ENCODE measurements at places on chromosomes 11 and 22. TPM values are rescaled to one million over a fixed set of nuclear protein-coding genes. Genes with fewer than 3 reads are reported as not detected.

DNA sequence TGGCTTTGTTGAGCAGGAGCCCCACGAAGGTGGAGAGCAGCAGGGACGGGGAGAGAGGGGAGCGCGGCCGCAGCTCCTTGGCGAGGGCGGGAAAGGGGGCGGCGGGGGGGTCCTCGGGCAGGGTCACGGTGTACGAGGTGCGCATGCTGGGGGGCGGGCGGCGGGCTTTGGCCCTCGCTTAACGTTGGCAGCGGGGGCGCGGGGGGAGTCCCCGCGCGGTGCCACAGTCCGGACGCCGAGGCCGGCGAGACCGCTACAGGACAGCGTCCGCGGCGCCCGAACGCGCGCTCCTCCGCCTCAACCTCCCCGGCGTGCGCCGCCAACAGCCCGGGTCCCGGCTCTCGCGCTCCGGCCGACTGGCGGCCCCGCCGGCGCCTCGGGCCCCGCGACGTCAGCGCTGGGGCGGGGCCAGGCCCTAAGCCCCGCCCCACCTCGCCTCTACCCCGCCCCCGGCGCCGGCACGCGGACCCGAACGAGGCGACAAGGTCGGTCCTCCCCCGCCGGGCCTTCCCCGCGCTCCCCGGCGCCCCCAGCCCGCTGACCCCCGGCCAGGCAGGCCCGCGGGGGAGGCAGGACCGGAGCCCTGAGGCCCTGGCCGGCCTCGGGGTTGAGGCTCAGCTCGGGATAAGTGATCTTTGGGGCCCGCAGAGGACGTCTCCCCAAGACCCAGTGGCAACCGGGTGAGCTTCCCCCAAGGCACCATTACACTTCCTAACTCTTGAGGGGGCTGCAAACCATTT lies 17.5 kb downstream of the USP2 start:
- H3K4me1 ChIP-seq = peaks cover 13% of the 10 kb centered on the region
- H3K4me3 ChIP-seq = peak overlapping the region; percentile 66
- H3K27ac ChIP-seq = no peak overlapping the region

DNA sequence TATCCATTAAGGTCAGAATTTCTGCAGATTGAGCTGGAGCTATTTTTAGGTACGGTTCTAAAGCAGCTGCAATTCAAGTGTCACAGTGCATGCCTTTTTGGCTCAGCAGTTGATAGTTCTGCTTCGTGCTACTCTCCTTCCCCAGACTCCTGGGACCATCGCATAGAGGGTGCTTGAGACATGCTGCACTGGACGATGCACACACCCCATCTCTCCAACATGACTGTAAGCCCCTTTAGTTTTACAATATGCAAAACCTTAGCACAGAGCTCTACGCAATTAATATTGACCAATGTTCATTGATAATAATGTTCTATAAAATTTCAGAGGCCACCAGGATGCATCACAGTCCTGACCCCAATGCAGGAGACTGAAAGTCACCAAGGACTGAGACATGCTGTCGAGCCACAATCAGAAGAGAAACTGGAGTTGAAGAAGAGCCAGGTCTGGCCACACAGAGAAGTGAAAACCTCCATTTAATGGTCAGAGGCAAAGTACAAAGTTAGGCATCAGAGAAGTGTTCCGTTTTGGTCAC lies 120.9 kb upstream of the ZC3H12C start:
- no peak overlapping the region for H3K4me3 ChIP-seq
- no peak for DNase-seq
- peaks cover 17% of the 10 kb centered on the region for H3K27me3 ChIP-seq
- H3K36me3 ChIP-seq = peaks cover 1% of the 10 kb centered on the region
- H3K4me1 ChIP-seq = peaks cover 21% of the 10 kb centered on the region
- H3K27ac ChIP-seq = no peak overlapping the region

- no peak for DNase-seq
- no peak overlapping the region for H3K27ac ChIP-seq
- no peaks in the 10 kb centered on the region for H3K36me3 ChIP-seq
Observed at GRCh38 chr11:90241414-90241813, 18.6 kb upstream of the CHORDC1 start.

The OR51A7 gene
- not detected for total RNA-seq

DNA sequence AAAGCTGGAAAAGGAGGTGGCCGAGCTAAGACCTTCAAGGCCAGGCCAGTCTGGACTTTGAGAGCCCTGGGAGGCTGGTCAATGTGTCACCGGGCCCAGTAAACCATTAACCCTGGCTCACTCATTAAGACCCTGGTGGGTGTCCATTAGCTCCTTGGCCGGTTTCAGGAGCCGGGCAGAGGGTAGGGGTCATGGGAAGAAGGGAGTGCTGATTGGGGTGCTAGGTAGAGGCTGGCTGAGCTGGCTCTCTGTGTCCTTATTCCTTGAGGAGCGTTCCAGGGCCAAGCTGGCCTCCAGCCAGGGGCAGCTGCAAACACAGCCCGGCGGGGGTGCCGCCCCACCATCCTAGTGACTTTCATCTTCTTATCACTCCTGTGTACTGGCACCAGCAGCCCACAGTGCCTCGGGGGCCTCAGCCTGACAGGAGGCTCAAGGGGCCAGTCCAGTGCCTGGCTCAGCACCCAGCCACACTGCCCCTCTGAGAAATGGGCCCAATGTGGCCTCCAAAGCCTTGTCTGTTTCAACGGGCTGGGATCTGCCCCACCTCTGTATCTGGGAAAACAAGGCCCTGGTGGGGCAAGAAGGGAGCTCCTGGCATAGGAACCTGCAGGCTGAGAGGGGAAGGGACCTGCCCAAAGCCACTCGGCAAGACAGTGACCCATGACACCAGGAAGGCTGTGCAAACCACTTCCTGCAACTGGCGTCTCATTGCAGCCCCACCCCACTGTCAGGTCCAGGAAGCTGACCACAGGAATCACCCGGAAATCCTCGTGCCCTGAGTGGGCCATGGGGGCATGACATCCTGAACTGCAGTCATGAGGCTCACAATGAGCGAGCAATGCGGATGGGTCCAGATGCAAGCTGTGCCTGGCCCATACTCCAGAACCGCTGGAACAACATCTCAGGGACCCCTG lies 15.1 kb upstream of the RGL4 start:
- H3K4me3 ChIP-seq = no peak overlapping the region
- peak overlapping the region; percentile 31 for H3K27ac ChIP-seq
- no peak for DNase-seq
- H3K4me1 ChIP-seq = peaks cover 23% of the 10 kb centered on the region
- H3K36me3 ChIP-seq = peaks cover 4% of the 10 kb centered on the region

DNA sequence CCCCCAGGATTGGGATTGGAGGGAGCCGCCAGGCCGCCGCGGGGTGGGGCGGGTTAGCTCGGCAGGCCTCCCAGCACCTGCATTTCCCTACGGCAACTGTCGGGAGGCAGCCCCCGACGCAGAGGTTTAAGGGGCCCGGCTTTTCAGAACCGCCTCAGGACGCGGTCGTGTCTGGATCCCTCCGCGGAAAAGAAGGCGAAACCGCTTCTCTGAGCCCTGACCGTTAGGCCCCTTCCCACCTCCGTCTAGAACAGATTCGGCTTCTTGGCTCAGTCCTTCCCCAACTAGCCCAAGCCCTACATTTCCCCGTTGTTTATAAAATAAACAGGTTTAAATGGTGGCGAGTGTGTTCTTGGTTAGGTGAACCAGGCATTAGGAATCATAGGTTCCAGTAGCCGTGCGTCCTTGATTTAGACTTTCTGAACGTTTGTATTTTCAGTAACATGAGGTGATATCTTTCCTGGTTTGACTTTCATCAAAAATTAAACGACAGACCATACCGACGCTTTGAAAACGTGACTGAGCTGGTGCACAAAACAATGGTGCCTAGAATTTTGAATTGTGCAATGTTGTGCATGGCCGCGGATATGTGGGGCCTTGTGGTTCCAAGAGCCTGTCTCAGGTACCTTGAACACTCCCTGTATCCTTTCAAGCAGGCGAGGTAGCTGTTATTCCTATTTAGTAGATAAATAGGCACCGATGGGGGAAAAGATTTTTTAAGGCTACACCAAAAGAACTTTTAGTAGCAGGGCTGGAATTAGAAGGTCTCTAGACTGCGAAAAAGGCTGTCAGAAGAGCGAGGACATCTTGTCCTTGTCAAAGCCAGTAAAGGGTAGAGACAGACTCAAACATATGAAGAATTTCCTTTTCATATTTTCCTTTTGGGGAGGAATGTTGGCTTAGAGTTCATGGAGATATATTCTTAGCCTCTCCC lies 1.2 kb upstream of the HSPA8 start:
- peaks cover 29% of the 10 kb centered on the region for H3K4me1 ChIP-seq
- H3K27ac ChIP-seq = peak overlapping the region; percentile 100
- DNase-seq = peak; percentile 69
- peak overlapping the region; percentile 100 for H3K4me3 ChIP-seq
